ENCODE measurements at places on chromosomes 7 and 10. TPM values are rescaled to one million over a fixed set of nuclear protein-coding genes. Genes with fewer than 3 reads are reported as not detected.

Gene MMS19
- 111 TPM for total RNA-seq

Gene PLEKHS1
- total RNA-seq = 0.12 TPM

Gene KNDC1
- 0.87 TPM for total RNA-seq

Gene ENKUR
- not detected for total RNA-seq

Gene STEAP2
- total RNA-seq = not detected

Gene ATOH7
- total RNA-seq = not detected

Gene TFPI2
- total RNA-seq = not detected

Gene JCAD
- not detected for total RNA-seq

Gene TUBAL3
- total RNA-seq = not detected

Gene SUMF2
- total RNA-seq = 172 TPM

Gene PIK3AP1
- total RNA-seq = 1.7 TPM

Gene IGF2BP3
- not detected for total RNA-seq

Gene PGAM2
- 1.1 TPM for total RNA-seq

Gene CAV2
- 0.19 TPM for total RNA-seq

Gene GHRHR
- total RNA-seq = not detected

Gene ACHE
- total RNA-seq = not detected

Gene DYNC1I1
- not detected for total RNA-seq

Gene HYAL4
- not detected for total RNA-seq

Gene CTAGE4
- total RNA-seq = 5.0 TPM

Gene STK32C
- total RNA-seq = 14.7 TPM

Measured in CD4-positive, alpha-beta memory T cell (primary cell).